ENCODE measurements at places on chromosomes 16 and 17.

DNA sequence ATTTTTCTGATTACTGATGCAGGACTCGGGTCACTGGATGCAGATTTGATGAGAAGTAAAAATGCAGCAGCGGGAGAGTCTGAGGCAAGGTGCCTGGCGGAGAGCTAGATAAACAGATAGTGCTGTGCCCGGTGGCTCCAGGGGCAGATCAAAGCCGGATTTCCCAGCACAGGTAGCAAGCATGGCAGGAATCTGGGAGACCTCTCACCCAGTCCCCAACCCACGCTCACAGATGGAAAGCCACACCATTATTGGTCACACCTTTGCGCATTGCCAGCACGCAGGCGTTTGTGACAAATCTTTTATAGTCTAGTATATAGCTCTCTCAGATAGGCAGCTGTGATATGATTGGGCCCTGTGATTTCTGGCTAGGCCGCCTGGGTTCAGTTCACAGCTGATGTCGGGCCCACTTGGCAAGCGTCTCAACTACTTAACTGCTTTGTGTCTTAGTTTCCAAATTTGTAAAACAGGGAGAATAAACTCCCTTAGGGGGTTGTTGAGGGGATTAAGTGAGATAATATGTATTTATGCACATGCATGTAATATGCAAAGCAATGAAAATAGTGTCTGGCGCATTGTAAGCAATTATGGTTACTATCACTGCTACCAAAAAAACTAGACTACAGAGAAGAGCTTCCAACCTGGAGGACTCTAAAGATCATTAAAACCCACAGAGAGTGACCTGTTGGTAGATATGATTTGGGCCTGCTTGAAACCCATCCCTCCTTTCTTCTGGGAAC lies 42.0 kb upstream of the NFAT5 start:
- DNase-seq, result no peak

- no peak for DNase-seq
Observed at GRCh38 chr16:74451951-74452758, 30.9 kb upstream of the CLEC18B start.

- no peak for DNase-seq
Observed at GRCh38 chr16:31423801-31424200, 4.4 kb downstream of the COX6A2 start.

DNA sequence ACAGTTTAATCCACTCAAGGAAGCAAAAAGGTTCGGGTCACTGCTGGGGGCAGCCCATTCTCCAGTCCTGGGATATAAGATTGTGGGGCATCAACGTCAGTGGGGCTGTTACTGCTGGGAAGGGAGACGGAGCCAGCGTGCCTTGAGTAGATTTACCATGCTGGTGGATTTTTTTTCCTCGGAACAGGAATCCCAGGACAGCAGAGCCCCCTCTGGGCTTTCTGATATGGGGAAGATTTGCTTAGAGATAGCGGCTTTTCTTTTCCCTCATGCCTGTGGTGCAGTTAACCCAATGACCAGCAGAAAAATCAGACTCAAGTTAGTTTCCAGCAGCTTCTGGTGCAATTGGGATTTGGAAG lies 35.4 kb downstream of the WSCD1 start:
- no peak for DNase-seq

- peak; percentile 79 for DNase-seq
Observed at GRCh38 chr17:75113798-75114551, 4.2 kb downstream of the ARMC7 start.

DNA sequence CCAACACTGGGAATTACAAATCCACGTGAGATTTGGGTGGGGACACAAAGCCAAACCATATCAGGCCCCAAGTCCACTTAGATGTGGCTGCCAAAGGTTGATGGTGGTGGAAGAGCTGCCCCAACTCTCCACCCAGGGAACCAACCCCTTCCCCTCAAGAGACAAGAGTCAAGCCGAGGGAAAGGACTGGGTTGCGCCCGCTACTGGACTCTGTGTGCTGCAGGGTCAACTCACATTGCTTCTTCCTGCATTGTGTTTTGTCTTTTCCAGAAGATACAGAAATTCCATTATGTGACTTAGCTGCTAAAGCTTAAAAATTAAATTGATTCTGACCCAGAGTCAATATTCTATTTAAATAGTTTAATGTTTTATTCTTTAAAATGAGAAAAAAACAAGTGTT lies 58.5 kb downstream of the ADAMTS18 start:
- no peak for DNase-seq

DNA sequence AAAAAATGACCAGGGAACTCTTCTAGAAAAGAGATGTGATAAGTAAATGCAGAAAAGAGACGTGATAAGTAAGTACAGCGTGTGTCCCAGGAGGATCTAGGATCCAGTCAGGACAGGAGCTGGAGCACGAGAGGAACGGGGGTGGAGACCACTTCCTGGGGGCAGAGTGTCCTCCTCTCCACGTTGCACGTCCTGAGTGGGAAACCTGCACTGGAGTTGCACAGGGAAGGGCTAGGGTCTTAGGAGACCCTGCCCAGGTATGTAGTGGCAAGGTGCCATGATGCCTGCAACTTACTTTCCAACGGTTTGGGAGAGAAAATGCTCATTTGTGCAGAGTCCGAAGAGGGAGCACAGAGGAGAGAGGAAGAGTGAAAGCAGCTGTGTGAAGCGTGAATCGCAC lies 55.8 kb downstream of the RNF213 start:
- no peak for DNase-seq

DNA sequence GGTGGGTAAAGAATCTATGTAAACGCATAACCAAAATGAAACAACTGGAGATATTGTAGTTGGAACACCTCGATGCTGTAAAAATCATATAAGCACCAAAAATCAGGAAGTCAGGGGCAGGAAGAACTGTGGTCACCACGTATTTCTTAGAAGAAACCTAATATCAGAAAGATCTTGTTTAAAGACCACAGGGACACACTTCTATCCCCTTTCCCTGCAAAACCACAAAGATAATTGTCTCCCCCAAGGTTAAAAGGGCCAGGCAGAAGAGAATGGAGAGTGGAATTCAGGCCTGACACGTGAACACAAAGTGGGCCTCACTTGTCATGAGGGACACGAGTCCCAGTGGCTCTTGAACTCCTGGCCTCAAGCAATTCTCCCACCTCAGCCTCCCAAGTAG lies 68.1 kb downstream of the GSG1L start:
- DNase-seq, result no peak

DNA sequence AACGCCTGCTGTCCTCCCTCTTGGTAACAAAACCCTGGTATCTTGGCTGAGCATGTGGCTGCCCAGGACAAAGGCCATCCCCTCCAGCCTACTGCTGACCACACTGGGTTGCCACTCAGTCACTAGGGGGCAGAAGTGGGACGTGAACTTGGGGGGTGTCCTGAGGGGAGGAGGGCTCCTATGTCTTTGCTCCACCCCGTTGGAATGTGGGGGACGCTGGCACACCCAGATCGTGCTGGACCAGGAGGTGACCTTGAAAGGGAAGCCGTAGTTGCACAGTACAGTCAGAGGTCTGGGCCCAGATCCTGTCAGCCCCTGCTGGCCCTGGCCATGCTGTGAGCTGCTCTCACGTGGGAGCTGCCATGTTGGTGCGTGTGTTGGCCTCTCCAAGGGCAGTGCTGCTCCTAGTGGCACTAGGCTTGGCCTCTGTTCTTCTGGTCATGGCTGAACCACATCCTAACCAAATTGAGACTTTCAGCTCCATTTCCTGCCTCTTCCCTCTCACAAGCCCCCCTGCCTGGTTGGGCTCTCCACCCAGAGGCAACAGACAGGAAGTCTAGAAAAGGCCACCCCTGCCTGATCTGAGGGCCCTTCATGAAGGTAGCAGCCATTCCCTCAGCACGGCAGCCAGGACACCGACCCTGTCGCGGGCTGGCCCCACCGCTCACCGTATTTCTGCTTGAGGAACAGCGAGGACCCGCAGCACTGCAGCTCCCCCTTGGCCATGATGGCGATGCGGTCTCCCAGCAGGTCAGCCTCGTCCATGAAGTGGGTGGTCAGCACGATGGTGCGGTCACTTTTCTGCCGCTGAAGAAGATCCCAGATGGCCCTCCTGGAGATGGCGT lies 29.0 kb upstream of the RNPS1 start:
- DNase-seq, result no peak
